Kasumi-1 (cell line): ENCODE measurements at places on chromosomes 3 and 15.
A peak's percentile ranks its signal among the peaks of the same experiment; 100 is the strongest.

- no peak for DNase-seq
Observed at GRCh38 chr3:112132554-112132953, 494 bp downstream of the GCSAM start.

GRCh38 chr15:58554758-58555157 is 123.0 kb downstream of the LIPC start:
- DNase-seq, result no peak

- no peak for DNase-seq
Observed at GRCh38 chr3:33807191-33807590, 8.8 kb downstream of the PDCD6IP start.

GRCh38 chr15:101526021-101526420 is 36.5 kb upstream of the PCSK6 start:
- DNase-seq, result no peak

DNA sequence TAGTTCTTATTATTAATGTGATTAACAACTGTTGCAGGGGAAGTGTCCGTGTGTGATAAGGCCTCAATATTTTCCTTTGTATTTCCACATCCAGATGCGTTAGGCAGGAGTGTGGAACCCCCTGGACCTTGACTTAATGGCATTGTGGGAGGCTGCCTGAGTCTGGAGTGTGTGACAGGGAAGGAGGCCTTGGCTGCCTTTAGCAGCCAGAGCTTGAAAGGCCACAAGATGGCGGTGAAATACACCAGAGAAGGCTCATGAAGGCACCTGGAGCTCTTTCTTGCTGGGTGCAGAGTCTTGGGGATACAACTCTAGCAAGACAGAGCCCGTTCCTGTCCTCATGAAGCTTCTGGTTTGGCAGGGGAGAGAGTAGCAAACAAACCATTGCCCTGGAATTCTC is 36.9 kb downstream of the POLR2M start:
- DNase-seq, result no peak

GRCh38 chr3:36905545-36905944 is 39.3 kb downstream of the TRANK1 start:
- no peak for DNase-seq

- peak; percentile 78 for DNase-seq
Observed at GRCh38 chr15:39426552-39427532, 154.0 kb upstream of the THBS1 start.

- DNase-seq, result peak; percentile 47
Observed at GRCh38 chr15:69410248-69410874, 3.8 kb upstream of the KIF23 start.

DNA sequence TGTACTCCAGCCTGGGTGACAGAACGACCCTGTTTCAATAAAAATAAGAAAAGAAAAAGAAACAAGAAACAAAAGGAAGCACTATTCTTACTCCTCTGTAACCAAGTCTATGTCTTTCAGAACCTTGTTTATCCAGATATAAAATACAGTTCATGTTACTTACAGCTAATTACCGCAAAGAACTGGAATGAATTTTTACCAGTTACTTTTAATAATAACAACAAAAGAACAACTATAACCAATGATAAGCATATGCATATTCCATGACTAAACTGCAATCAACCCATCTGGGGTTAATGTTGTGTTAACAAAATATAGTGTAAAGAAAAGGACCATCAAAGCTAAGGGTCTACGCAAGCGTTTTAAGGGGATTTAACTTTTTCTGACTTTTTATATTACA is 123.2 kb downstream of the SNRK start:
- no peak for DNase-seq

GRCh38 chr3:191982481-191982880 is 521.5 kb downstream of the PYDC2 start:
- DNase-seq, result no peak

- DNase-seq, result peak; percentile 73
Observed at GRCh38 chr3:31550452-31551251, 17.9 kb downstream of the STT3B start.
